Activated CD4-positive, alpha-beta T cell treated with anti-CD3 and anti-CD28 coated beads for 48 hours (primary cell): ENCODE measurements at places on chromosomes 7 and 10.

- DNase-seq: no peak
These were observed 586.0 kb downstream of the CALN1 start for GRCh38 chr7:71826141-71826540.

- DNase-seq: no peak
These were observed 56.7 kb upstream of the EBF3 start for GRCh38 chr10:130020651-130021382.

DNA sequence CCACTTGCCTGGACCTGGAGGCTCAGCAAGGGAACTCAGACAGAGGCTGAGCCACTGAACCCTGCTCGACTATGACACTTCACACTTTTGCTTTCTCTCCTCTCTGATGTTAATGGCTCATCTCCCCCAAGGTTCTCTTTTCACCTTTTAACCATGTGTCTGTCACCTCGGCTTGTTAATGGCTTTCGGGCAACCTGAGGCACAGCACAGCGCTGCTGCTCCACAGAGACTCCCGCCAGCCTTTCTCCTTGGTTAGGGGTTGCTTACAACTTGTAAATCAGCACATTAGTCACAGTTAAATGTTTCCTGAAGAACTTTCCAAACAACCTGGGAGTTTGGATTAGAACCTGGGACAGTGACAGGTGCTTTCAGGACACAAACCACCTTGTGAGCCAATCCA lies 136.2 kb upstream of the TBX20 start:
- no peak for DNase-seq

- peak; percentile 12 for DNase-seq
These were observed at the start of gene COL1A2 for GRCh38 chr7:94394437-94395140. TSS of gene COL1A2 (plus strand) at chr7:94394895. CDS start at chr7:94395032, 137 bp downstream.

DNA sequence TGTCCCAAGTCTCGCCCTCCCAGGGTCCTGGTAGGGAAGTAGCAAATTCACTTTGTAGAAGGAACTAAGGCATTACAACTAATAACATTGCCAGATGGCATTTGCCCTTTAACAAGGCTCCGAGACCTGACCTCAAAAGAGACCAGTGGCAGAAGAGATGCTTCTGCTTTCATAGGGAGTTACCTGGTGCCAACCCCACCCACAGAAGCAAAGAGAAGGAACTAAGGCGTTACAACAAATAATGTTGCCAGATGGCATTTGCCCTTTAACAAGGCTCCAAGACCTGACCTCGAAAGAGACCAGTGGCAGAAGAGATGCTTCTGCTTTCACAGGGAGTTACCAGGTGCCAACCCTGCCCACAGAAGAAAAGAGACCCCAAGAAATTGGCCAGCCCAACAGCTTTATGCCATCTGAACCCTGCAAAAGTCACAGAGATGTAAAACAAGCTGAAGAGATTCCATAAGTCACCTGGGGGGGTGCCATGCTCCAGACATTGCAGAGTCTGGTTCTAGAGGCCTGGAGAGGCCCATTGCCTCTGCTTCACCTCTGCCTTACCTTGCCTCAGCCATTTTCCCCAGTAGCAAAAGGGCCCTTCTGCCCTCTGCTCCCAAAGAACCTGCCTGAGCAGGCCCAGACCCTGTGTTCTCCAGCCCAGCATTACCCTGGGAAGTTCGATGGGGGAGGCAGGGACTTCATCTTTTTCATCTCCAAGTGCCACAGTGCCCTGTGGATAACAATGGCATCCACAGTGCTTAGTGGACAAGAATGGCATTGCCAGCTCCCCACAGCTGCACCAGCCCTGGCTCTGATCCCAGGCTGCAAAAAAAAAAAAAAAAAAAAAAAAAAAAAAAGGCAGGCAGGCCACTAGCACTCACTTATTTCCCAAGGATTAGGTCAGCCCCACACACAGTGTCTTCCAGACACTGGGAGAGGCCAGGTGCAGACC lies 179.5 kb upstream of the PLXNA4 start:
- no peak for DNase-seq

- DNase-seq: no peak
These were observed 18.3 kb upstream of the RPA3 start for GRCh38 chr7:7736671-7737070.

DNA sequence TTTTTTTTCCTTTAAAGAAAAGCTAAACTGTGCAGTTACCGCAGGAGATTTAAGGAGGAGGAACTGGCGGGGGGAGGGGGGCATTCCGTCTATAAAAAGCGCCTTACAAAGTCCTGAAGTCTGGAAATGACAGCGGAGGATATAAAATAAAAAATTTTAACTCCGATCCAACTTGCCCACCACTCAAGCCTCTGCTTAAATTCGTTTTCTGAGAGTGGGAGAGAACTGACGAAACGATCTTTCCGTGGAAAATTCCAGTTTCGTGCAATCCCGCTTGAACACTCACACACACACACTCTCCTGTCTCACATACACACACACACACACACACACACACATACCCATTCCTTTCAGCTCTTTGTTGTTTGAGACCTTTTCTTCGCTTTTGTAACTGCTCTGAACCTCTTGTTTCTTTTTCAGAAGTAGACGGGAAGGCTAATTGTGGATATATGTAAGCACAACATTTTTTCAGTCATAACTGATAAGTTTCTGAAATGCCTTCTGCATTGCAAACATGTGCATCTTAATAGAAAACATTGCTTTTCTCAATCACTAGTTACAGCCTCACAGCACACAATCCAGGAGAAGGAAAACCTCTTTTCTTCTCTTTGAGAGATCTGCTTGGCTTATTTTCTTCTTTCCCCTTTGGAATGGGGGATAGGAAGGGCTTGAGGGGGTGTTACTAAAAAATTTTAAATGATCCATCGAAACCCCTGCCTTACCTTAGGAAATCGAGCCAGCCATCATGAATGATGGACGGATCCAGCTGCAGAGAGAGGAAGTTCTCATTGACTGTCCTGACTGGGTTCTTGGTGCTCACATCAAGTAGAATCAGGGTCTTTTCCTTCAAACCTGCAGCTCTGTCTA lies 628 bp downstream of the HPSE2 start:
- DNase-seq: no peak

DNA sequence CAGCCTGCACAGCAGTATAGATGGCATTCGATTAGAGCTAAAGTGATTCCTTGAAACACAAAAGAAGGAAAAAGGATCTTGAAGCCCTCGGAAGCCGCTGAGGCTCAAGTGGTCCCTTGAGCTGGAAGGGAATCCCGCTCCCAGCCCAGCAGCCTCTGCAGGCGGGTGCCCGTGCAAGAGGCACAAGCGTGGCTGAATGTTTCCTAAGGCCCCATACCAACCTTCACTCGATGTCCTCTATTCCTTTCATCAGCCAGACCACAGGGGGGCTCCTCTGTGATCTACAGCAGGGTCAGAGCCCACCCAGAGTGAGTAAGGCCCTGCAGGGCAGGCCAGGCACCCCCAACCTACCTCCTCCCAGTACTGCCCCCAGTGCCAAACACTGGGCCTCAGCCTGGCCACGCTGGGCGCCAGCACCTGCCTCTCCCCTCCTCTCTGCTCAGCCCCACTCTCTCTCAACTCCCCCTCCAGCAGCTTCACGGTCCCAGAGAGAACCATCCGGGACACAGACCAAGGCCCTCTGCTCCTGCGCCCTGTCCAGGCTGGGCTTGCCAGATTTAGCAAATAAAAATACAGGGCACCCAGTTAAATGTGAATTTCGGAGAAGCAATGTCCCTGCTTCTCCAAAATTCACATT lies 30.5 kb downstream of the EBF3 start:
- DNase-seq: no peak

DNA sequence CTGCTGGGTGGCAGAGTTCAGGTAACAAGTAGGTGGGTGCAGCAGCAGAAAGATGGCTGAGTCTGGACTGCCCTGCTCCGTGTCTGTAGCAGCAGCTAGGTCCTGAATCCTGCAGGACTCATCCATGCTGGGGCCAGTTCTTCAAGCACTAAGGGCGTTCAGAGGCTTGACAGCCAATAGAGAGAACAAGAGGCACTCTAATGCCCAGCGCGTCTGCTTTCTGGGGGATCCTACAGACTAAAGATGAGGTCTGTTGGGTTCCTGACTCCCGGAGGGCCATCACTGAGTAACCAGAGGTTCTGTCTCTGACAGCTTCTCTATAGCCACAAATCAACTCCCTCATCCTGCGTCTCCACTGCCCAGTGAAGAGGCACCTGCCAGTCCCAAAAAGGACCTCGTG lies 125.5 kb downstream of the PTPN20 start:
- no peak for DNase-seq

GRCh38 chr7:95525503-95525902 lies 39.8 kb downstream of the ASB4 start:
- DNase-seq: no peak

- no peak for DNase-seq
These were observed 100.6 kb upstream of the GLCCI1 start for GRCh38 chr7:7867846-7868571.

- DNase-seq: no peak
These were observed 1078.1 kb downstream of the SORCS1 start for GRCh38 chr10:106086391-106086790.

DNA sequence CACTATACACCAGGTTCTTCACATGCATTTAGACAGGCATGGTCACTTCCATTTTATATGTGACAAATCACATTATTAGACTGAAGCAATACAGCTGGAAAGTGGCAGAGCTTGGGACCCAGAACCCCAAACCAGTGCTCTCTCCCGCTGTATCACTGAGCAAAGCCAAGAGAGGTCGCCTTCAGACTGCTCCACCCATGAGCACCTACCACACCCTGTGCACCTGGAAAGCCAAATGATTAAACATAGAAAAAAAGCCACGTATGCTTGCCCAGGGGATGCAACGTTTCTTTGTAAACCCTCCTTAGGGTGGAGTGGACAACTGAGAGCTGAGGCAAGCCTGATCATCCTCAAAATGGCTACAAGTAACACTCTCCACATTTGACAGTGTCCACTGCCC lies 72.5 kb downstream of the CCDC6 start:
- no peak for DNase-seq
